ENCODE measurements at places on chromosomes 7 and 10.
A peak's percentile ranks its signal among the peaks of the same experiment; 100 is the strongest.

DNA sequence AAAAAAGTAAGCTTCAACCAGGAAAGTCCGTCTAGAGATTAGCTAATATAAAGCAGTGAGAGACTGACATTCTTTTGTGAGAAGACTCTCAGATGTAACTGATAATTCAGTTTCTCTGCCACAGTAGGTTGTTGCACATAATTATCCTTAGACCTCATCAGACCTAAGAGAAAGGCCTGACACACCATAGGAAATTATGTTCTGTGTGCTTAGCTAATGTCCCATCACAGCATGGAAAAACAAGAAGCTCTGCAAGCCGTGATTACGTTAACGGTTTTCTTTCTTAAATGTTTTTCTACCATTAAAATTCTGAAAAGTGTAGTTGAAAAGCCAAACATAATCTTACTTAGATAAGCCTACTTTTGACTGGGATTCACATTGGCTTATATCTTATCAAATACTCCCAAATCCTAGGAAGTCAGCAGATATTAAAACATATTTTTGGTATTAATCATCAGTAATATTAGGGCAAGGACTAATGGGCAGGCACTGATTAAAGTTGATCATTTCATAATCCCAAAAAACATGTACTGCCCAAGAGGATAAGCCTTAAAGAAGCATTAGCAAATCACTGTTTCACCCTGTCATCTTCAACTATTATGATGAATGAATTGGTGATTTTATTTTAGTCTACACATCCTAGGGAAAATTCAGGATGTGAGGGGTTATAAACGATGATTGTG lies 5.2 kb downstream of the CSTF2T start:
- no peak for DNase-seq

DNA sequence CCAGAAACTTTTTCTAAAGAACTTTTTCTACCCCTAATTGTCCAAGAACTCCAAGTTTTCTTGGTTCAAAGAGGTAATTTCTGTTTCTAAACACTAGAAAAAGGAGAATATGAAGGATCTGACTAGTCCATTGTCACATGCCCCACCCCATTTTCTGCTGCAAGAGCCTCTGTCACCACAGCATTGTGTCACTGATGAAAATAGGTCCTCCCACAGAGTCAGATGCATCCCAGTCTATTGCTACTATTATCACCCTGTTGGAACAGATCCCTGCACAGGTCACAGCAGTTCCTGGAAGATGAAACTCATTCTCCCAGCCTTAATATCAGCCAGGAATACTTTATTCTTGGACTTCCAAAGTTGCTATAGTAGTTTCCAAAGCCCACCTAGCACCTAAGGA lies 7.5 kb upstream of the CFTR start:
- no peak for DNase-seq

DNA sequence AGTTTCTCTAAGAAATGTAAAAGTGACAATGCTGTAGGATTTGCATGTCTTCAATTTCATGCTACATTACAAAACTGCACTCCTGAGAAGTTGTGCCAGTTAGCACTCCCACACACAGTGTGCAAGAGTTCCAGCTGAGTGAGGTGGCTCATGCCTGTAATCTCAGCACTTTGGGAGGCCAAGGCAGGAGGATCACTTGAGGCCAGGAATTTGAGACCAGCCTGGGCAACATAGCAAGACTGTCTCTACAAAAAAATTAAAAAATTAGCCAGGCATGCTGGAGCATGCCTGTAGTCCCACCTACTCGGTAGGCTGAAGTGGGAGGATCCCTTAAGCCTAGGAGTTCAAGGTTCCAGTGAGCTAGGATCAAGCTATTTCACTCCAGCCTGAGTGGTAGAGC lies 44.6 kb downstream of the FRA10AC1 start:
- DNase-seq, result no peak

DNA sequence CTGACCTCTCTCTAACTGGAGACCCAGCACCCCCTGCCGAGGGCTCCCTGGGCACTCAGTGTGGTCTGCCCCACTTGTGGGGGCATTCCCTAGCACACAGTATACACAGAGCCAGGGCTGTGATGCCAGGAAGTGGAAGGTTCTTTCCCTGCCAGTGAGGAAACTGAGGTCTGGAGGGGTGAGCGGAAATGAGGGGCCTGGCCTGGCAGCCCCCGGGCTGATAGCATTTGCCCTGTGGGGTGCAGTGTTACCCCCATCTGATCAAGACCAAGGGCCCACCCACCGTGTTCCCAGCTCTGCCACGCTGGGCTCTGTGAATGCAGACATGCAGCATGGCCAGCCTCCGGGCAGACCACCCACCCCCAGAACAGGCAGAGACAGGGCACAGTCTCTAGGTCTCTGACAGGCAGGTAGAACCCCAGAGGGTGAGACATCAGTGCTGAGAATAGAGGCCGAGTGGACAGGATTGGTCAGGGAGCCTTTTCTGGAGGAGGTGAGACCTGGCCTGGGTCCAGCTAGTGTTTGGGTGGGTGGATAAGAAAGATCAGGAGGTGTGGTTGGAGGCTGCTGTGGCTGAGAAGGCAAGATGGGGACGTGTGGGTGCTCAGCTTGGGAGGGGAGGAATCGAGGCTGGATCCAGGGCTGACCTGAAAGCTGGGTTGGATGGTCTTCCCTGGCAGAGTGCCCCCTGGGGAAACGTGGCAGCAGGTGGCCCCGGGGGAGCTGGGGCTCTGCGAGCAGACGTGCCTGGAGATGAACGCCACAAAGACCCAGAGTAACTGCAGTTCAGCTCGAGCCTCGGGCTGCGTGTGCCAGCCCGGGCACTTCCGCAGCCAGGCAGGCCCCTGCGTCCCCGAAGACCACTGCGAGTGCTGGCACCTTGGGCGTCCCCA lies 10.8 kb upstream of the ZNF862 start:
- DNase-seq, result no peak

- DNase-seq, result no peak
Measured at GRCh38 chr7:28137463-28137862, 43.1 kb downstream of the JAZF1 start.

DNA sequence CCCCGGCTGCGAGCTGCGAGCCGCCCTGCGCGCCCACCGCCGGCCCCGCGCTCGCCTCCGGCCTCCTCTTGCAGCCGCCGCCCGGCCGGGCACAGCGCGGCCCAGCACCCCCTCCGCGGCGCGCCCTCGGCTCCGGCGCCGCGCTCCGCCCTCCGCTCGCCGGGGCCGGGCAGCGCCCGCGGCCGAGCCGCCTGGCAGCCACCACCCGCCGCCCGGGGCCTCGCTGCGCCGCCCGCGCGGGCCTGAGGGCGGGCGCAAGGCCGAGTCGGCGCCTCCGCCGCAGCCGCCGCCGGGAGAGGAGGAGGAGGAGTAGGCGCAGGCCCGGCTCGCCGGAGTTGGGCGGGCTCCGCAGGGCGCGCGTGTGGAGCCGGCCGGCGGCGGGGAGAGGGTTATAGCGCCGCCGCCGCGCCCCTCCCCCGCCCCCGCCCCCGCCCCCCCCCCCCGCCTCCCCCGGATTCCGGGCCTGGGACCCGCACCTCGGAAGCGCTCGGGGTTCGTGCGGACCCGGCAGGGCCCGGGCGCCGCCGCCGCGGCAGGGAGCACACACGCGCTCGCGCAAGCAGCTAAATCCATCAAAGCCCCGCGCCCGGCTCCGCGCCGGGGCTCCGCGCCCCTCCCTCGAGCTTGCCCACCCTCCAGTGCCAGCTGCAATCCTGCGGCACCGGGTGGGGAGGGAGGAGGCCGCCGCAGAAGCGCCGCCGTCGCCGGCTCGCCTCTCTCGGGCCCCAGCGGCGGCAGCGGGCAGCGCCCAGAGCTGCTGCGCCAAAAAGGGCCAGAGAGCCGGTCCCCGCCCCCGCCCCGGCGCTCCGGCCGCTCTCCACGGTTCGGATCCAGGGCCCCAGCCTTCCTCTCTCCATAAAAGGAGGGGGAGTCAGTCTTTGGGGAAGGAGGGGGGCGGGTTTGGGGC lies at the start of gene PDGFA:
Gene PDGFA (minus strand): TSS at position 363 of the 907 bp plus-strand sequence. CDS start 845 bp downstream, outside the sequence.
- no peak for DNase-seq

DNA sequence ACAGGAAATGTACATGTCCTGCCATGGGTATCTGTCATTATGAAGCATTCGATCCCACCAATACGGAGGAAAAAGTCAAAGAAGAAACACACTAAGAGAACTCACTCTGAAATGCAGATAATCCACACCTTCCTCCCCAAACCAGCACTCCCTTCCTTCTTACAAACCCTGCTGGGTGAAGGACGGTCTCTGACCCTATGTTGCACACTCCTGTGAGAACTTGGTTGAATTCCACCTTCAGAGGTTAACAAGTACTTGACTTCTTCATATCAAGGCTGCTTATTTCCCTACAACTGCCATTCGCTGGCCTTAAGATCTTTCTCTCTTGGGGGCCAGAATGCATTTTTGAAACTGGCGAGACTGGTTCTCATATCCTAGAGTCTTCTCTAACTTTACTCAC lies 16.6 kb downstream of the YWHAG start:
- no peak for DNase-seq

DNA sequence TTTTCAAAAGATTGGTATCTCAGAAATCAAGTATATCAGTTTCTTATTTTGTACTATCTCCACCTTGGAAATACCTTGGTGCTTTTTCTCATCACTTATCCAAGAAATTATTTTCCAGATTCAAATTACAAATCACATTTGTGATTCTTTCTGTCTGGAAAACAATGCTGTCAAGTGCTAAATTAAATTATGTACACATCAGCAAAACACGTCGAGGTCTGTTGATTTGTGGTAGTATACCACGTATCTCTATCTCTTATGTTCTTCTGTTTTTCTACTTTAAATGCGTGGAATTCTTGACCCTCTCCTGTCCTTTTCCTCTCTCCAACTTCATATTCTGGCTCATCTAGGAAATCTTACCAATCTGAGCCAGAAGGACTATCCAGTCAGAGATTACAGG lies 214.5 kb downstream of the PTN start:
- no peak for DNase-seq

- no peak for DNase-seq
Measured at GRCh38 chr10:31678575-31679516, 249.8 kb downstream of the ARHGAP12 start.

GRCh38 chr7:155863721-155864151 lies 51.5 kb upstream of the SHH start:
- no peak for DNase-seq

DNA sequence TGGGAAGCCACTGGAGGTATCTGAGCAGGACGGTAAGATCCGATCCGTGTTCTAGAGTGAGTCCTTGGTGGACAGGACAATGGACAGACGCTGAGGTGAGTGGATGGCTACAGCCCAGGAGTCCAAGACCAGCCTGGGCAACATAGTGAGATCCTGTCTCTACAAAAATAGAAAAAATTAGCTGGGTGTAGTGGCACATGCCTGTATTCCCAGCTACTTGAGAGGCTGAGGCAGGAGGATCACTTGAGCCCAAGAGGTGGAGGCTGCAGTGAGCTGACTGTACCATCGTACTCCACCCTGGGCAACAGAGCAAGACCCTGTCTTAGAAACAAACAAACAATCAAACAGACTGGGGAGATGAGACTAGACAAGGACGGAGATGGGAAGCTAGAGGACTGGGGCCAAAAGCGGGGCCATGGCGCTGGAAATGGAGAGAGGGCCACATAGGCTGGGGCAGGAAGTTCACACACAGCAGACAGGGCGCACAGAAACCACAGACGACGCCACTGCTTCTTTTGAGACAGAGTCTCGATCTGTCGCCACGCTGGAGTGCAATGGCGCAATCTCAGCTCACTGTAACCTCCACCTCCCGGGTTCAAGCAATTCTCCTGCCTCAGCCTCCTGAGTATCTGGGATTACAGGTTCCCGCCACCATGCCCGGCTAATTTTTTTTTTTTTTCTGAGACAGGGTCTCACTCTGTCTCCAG lies 24.7 kb downstream of the DAGLB start:
- DNase-seq, result no peak

DNA sequence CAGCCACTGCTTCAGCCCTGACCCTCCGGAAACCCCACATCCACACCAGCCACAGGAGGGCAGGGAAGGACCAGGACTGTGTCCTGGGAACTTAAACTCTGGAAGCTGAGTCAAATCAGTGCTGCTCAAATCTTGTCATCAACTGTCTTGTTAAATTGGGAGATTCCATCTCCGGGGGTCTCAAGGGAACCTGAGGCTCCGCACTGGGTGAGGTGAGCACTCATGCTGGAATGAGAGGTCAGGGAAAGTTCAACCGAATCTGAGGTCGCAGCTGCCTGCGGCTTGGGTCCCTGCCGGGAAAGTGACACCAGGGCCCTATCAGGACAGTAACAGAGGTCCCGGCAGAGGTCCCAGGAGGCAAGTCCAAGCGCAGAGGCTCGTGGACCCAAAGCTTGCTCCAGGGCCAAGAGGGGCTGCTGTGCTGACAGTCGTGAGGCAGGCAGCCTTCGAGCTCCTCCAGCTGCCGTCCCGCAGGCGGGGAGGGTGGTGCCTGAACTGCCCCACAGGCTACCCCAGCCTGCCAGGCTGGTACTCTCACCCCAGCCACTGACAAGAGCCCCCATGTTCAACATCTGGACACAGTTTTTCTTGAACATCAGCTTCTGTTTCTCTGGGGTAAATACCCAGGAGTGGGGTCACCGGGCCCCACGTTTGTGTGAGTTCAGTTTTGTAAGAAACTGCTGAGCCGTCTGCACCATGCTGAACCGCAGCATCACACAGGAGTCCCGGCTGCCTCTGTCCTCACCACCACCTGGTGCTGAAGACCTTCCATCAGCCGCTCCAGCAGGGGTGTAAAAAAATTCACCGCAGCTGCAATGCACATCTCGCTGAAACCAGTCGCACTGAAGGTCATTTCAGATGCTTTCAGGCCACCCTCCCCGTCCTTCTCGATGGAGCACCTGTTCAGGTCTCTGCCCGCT lies 101.0 kb downstream of the DIP2C start:
- no peak for DNase-seq

GRCh38 chr7:100896732-100897608 lies 1.3 kb upstream of the ACHE start:
- DNase-seq, result no peak

DNA sequence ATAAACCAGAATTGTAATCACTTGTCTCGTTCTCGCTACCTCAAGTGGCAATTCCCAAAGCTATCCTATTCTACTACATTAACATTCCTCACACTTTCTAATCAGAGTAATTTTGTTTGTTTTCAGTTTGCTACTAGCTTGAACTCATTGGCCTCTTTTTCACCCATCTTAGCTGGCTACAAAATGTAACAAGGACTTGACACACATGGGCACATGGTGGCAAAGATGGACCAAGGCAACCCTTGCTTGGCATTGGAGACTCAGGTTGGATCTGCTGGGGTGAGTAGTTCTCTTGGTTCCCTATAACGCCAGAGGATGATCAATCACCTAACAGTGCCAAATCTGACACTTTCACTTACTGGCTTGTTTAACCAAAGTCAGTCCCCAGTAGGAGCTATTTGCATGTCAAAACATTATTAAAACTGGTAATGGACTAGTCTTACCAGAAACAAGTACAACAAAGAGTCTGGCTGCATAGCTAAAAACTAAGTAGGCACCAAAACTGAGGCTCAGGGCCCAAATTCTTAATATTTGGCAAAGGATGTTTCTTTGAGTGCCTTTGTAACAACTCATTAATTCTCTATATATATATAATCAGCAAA lies 1.9 kb downstream of the USP6NL start:
- DNase-seq, result no peak

- peak; percentile 17 for DNase-seq
Measured at GRCh38 chr10:97849103-97849686, 448 bp upstream of the GOLGA7B start.

GRCh38 chr7:36015733-36016132 lies 137.3 kb upstream of the EEPD1 start:
- DNase-seq, result no peak

Data from T-helper 2 cell (primary cell).